ENCODE measurements at places on chromosomes 4 and X.

DNA sequence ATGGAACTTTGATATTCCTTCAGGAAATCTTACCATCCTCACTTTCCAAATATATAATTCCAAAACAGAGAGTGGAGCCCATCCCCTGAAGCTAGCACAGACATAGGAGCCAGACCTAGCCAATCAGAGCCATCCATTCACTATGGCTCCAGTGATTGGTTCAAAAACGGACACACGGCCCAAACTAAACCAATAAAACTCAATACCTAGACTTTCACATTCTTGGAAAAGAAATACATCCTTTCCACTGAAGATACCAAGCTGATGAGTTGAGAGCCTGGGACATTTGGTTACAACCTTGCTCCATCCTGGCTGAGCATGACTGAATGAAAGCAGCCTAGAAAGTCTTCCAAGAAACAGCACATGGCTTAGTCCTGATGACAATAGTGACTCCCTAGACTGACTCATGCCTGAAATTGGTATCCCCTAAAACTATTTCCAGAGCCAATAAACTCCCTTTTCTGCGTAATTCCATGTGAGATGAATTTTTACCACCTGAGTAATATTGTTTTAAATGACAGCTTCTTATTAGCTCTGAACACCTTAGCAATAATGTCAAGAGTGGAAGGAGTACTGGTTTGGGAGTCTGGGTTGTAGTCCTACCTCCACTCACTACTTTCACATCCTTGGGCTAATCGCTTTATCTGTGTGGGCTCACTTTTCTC lies 189.6 kb upstream of the LNX1 start:
- DNase-seq: no peak

- DNase-seq: no peak
Measured at GRCh38 chr4:20337261-20337664, 85.6 kb downstream of the SLIT2 start.

DNA sequence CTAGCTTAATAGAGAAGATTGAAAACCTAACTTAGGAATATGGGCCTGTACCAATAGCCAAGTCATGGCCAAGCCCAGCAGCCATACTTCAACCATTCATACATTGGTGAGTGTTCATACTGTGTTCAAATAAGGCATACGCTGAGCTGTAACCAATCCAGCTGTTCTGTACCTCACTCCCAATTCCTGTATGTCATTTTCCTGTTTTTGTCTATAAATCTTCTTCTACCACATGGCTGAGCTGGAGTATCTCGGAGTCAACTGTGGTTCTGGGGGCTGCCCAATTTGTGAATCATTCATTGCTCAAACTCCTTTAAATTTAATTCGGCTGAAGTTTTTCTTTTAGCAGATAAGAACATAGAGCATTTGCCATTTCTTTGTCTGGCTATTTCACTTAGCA lies 195.3 kb upstream of the ANKRD50 start:
- DNase-seq: no peak

DNA sequence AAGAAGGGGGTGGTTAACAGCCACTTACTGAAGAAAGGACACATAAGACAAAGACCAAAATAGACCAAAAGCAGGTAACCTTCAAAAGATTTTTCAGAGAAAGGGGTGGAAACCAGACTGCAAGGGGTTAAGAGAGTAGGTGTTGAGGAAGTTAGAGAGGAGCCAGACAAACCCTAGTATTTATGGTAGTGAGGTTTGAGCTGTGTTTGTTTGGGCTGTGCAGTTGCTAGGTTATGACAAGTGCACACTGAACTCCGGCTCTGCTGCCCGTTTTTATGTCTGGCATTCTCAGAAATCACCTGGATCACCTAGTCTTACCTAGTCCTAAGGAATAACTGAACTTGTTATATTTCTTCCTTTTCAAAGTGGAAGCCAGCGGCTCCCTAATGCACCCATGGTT lies 22.9 kb upstream of the G3BP2 start:
- no peak for DNase-seq

GRCh38 chr4:142690406-142691163 lies 155.5 kb downstream of the INPP4B start:
- no peak for DNase-seq

DNA sequence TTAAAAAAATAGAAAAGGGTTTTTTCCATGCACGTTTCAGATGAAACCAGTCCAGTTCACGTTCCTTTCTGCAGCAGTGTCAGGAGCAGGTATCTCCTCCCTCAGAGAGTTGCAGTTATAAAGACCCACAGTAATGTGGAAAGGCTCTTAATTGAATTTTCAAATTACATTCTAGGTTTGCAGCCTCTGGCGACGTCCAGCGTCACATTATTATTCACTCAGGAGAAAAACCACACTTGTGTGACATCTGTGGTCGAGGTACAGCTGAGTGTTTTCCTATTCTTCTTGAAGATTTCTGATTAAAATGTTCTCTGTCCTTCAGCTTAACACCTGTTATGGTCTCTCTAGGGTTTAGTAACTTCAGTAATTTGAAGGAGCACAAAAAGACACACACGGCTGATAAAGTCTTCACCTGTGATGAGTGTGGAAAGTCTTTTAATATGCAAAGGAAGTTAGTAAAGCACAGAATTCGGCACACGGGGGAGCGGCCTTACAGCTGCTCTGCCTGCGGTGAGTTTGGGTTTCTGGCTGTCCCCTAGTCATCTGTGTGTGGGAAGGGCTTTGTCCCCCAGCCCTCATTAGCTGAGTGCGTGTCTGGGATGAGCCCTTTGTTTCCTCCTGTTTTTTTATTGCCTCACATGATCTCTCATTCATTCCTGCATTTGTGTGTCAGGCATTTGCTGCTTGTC lies 25.6 kb downstream of the ZBTB49 start:
- DNase-seq: no peak

- DNase-seq: no peak
Measured at GRCh38 chr4:56229947-56230346, 157.3 kb downstream of the AASDH start.

DNA sequence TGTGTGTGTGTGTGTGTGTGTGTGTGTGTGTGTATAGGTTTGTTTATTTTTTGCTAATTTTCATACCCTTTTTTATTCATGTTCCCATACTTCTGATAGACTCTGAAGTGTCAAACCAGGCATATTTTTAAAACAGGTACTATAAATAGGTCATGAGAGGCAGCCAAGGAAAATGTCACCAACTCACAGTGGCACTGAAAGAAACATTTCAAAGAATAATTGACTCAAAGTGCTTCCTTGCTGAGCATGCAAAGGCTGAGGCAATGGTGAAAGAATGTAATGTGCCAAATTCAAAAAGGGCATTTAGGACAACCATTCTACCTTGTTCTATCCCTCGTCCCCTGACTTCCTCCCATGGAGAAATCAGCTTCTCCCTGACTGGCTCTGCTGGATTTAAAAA lies 95.5 kb downstream of the EIF4E start:
- DNase-seq: no peak

GRCh38 chr4:157591245-157591644 lies 370.7 kb downstream of the GRIA2 start:
- no peak for DNase-seq

DNA sequence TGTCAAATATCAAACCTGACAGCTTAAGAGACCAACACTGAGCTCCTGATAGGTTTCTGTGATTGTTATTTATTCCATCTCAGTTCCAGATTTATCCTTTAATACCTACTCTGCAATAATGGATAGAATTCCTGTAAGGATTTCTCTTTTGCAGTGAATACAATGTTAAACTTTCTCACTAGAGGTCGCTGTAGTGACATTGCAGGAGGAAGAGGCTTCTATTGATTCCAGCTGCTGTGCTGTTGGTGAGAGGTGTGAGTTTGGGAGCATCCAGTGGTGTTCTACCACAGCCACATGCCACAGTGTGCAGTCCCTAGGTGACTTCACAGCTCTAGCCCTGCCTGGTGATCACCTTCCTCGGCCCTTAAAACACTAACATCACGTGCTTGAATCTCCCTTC lies 34.6 kb upstream of the DCAF8L2 start:
- peak; percentile 1 for DNase-seq

GRCh38 chrX:39063037-39063436 lies 261.8 kb downstream of the MID1IP1 start:
- no peak for DNase-seq

DNA sequence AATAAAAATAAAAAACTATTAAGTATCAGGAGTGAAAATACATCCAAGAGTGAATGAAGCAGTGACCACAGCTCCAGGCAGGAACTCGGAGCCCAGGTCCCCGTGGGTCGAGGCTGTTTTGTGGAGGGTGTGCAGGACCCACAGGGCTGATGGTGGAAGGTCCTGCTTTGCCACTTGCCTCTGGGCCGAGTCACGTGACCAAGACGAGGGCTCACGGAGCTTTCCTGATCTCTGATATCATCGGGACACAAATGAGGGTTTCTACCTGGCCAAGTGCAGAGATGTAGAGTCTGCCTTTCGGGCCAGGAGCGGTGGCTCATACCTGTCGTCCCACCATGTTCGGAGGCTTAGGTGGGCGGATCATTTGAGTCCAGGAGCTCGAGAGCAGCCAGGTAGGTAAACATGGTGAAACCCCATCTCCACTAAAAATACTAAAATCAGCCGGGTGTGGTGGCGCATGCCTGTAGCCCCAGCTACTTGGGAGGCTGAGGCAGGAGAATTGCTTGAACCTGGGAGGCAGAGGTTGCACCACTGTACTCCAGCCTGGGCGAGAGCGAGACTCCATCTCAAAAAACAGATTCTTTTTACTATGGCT lies 7.2 kb downstream of the SLC25A6 start:
- DNase-seq: no peak

DNA sequence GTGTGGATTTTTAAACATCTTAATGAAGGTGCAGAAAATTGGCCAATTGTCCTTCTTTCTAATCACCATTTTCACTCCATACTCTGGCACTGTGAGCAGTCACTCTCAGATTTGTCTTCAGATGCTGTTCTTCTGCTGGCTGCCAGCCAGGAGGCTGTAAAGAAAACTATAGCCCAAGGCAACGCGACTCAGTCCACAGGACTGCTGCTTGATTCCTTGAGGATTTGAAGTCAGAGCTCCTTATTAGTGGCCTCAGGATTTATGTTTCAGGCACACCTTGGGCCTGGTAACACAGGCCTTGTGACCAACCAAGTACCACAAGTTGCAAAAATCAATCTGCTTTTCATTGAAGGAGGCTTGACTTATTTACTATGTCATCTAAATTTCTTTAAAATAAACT lies 342.6 kb downstream of the GPM6A start:
- no peak for DNase-seq

- no peak for DNase-seq
Measured at GRCh38 chr4:110501826-110502225, 25.9 kb downstream of the ENPEP start.

DNA sequence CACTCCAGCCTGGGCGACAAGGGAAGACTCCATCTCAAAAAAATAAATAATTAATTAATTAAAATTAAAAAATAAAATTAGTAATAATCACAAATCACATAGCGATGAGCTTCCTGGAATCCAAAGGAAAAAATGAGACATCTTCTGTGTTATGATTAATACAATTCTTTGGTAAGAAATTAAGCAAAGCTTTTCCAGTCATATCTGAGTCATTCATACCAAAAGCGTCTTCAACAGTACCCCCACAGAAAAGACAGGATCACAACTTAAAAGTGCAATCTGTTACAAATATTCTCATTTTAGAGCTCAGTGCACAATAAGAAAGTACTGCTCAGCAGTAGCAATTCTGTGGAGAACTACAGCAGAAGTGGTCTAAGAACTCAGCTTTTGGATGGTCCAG lies 168.5 kb upstream of the MXRA5 start:
- DNase-seq: no peak

DNA sequence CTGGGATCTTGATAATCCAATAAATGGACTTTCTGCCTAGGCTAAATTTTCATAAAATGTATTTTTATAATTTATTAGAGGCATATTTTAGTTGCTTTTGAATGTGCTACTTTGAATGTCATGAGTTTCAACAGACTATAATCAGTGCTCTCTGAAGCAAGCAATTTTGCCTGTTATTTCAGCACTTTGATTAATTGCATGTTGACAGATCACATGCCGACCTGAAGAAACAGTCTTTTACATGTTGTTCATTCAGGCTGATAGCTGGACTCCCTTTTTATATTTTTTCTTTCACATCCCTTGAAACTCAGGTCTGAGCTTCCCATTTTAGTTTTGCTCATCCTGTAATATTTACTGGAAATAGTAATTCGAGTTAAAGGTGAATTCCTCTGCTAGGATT lies 341.0 kb downstream of the NAP1L3 start:
- no peak for DNase-seq

GRCh38 chrX:88886908-88887307 lies 139.9 kb downstream of the CPXCR1 start:
- DNase-seq: no peak

DNA sequence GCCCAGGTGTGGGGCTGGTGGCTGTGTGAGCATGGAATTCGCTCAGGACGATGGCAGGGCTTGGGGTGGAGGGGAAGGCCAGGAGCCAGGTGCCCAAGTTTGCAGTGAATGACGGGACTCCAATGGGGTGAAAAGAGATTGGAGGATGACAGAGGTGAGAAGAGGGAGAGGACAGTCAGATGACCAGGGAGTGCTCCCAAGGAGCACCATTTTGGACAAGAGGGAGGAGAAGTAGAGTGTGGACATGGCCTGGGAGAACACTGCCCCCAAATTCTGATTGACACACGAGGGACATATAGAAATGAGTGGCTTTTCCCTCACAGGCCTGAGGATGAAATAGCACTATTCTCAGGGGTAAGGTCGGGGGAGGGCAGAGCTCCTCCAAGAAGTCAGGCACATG lies 6.7 kb downstream of the MRFAP1 start:
- no peak for DNase-seq
